ENCODE measurements at places on chromosomes 16 and 17. TPM values are rescaled to one million over a fixed set of nuclear protein-coding genes. Genes with fewer than 3 reads are reported as not detected.

DNA sequence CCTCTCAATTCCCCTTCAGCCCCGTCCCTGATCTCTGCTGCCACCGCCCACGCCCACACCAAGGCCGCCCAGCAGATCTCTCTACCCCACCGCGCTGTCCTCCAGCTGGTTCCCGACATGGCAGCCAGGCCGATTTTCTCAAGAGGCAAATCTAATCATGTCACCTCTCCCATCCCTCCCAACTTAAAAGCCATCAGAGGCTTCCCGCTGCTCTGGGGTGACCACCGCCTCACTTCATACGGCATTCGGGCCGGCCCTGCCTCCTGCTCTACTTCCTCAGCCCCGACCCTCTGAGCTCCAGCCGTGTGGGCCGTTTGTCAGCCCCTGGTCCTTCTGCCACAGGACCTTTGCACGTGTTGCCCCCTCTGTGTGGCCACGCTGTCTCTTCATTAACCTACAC lies 63.2 kb downstream of the RPH3AL start:
- DNase-seq, result no peak

TP53TG3B gene
- not detected for total RNA-seq

TLCD2 gene
- total RNA-seq, result 1.4 TPM

DNA sequence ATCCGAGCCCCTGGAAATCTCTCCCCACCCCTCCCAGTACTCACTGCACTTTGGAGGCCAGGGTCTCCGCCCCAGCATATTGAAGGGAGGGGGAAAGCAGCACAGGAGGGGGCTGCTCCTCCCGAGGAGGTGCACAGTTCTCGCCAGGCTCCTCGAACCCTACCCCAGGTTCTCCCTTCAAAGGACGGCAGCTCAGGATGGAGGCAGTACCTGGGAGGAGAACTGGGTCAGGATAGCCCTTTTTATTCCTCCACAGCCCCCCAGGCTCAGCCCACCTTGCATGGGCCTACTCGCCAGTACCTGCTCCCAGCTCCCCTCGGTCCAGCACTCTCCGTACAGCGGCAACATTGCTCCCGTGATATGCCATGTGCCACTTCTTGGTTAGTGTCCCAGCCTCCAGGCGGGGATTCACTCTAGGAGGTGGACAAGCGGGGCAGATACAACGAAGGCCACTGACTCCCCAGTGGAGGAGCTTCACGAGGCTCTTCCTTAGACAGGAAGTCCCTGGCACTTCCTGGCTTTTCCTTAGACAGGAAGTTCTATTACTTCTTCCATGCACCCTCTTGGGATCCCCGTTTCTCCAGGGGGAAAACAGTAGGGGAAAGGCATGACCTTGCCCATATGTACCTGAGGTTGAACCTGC lies 2.1 kb upstream of the GPS2 start:
- DNase-seq, result no peak

ACSM2A gene
- not detected for total RNA-seq

DNA sequence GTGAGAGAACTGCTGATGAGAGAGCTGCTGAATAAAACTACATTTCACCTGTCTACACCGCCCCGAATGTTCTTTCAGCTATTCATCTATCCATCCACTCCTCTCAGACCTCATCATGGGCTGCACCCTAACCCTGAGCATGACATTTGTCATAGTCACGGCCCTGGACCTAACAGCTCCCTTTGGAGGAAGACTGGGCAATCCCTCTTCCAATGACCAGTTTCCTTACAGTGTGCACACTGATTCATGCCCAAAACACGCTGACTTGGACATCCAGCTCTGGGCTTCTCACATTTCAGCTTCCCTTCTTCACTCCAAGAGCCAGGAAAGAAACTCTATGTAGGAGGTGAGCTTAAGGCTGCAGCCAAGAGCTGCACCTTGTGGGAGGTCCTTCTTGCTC lies 41.8 kb upstream of the ARL4D start:
- DNase-seq, result peak; percentile 65

DNA sequence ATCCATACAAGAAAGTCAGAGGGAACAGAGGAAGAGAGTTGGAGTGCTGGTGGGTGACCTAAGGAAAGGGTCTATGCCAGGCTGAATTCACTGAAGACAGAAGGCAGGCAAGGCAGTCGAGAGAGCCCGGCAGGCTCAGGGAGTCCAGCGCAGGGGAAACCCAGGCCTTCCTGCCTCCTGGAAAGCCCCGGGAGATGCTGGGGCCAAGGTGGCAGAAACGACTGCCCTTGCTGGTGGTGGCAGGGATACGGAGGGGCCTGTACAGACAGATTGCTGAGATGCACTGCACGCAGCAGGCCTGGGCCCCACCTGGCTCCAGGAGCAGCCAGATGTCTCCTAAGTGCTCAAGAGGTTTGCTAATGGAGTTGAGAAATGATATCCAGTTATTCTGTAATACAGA lies 59.8 kb downstream of the GTF3C1 start:
- no peak for DNase-seq

GRCh38 chr16:9469512-9469911 lies 378.1 kb downstream of the HAPSTR1 start:
- DNase-seq, result no peak

DNA sequence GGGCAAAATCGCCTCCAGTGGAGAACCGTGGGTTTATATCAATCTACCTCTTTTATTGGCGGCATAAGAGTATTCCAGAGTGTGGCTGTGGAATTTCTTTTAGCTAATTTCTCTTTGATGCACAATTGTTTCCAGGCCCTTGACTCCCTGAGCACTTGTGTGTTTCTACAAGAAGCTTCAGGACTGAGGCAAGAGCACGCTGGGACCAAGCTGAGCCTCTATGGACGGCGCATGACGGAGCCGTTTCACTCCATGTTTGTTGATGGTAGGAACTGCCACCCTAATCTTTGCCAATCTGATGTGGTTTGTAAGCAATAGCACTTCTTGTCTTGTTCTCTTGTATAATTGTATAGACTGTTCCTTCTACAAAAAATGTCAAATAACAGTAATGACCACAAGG lies 11.2 kb upstream of the ANKRD40CL start:
- no peak for DNase-seq

CBFA2T3 gene
- total RNA-seq, result not detected

GRCh38 chr17:5571281-5571680 lies 13.0 kb downstream of the NLRP1 start:
- no peak for DNase-seq

SOCS7 gene
- 6.9 TPM for total RNA-seq

DNA sequence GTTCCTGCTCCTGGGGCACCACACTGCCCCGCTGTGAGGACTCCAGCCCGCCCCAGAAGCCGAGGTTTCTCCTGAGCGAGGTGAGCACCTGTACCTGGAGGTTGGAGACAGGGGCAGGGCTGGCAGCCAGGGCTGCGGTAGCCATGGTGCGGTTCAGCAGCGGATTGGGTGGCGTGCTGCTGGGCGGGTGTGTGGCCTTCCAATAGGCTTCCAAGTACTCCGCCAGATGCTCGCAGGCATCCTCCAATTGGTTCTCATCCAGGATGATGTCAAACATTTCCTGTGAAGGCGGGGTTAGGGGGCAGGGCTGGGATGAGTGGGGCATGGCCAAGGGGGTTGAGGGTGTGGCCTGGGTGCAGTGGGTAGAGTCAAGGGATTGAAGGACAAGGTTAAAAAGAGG lies 11.3 kb upstream of the ARL5C start:
- DNase-seq, result no peak

- DNase-seq, result no peak
Observed at GRCh38 chr17:19410875-19411620, at the start of gene RNF112. Gene RNF112, plus strand, starts transcription at chr17:19411232. Its CDS starts 177 bp downstream, at chr17:19411409.

DNA sequence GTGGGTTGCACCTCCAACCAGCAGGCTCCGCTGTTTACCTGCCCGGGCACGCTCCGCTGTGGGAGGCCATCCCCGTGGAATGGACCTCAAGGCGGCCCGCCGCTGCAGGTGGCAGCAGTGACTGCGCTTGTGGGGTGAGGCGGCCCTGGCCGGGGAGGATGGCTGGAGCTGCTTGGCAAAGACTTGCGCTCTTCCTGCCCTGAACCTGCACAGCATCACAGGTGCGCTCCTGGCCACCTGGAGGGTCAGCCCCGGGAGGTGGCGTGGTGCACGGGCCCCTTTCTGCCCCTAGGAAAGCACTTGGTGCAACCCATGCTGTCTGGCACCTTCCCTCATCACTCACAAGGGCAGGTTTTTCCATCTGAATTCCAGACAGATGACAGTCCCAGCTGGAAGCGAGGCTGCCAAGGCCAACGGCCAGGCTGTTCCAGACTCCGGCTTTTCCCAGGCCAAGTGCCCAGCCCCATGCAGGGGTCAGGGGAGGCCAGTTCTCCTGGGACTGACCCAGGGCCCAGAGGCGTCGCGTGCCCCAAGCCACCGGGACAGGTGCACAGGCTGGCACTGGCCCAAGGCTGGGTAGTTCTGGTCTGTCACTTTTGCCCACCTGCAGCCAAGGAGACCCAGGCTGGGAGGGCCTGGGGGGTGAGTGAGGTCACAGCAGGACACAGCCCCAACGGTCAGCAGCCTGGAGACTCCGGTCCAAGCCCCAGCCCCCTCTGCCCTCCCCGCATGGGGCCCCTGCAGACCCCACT lies 13.3 kb downstream of the UTS2R start:
- no peak for DNase-seq

DNA sequence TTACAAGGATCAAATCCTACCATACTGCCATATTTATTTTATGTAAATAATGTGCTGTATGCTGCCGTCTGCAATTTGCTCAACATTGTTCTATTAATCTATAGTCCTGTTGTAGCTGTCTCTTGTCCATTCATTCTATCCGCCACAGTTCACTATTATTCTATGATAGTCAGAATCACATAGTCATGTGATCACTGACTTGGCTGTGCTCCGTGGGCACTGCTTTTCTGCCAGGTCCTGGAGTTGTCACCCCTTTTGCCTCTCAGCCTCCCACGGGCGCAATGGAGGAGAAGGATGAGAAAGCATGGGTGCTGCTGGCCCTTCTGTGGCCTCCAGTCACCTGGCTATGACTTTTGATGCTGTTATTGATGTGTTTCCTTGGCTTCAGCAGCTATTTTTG lies 37.3 kb upstream of the ANKFY1 start:
- no peak for DNase-seq

DNA sequence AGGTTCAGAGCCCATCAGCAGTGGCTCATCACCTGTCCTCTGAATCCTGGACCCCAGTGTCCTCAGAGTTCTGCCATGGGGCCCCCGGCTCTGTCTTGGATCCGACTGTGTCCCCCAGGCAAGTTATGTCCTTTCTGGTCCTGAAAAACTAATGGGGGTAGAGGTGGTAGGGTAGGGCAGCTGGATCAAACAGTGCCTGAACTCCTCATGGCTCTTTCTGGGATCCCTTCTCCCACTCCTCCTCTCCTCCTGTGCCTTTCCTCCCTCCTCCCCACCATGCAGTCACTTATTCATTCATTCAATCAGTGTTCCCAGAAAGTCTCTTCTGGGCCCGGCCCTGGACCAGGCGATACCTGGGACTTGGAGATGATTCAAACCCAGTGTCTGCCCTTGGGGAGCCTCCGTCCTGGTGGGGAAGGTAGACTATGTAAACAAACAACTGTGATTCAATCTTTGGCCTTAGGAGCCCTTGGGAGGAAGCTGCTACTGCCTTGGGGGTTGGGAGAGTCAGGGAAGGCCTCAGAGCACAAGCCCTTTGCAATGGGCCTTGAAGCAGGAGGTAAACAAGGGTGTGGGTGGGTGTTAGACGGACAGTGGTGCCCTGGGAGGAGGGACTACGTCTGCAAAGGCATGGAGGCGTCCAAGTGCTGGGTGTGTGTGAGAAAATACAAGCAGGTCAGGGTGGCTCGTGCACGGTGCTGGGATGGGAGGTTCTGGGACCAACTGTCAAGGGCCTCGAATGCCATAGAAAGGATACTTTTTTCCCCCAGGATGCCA lies 6.4 kb upstream of the FAM83G start:
- peak; percentile 36 for DNase-seq

GRCh38 chr17:81927653-81928543 lies at the start of gene MAFG:
Gene MAFG, minus strand, starts transcription at chr17:81927735. Its CDS starts 4,550 bp downstream, at chr17:81923185.
- DNase-seq, result peak; percentile 91

- DNase-seq, result no peak
Observed at GRCh38 chr17:32261417-32261736, 4.3 kb upstream of the RHBDL3 start.

All from H4 (cell line).